ENCODE measurements at places on chromosomes 11 and 22.

DNA sequence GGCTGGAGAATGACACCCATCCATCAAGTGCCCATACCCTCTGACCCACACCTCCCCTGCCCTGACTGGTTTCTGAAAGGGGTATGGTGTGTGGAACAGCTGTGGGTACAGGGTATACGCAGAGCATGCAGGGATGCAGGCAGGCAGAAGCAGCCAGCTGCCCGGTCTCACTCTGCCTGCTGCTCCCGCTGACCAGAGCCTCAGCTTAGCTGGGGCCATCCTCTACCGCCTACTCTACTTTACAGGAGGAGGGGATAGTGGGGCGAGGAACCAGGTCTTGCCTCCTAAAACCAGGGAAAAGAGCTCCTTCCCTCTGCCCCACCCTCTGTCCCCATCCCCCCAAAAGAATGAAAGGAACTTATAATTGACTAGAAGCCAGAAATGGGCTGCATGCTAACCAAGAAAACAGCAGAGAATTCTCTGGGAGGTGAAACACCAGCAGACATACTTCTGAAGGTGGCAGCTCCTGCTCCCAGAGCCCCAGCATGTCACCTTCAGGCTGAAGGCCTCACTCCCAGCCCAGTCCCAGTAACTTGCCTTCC lies 13.0 kb upstream of the CHRM4 start:
- DNase-seq: no peak

- no peak for DNase-seq
Measured at GRCh38 chr11:20117291-20117690, 43.0 kb downstream of the DBX1 start.

GRCh38 chr11:130145975-130146776 lies 13.4 kb upstream of the ST14 start:
- no peak for DNase-seq

- DNase-seq: no peak
Measured at GRCh38 chr22:47369431-47370015, 607.1 kb downstream of the TBC1D22A start.

- no peak for DNase-seq
Measured at GRCh38 chr11:111531687-111532364, 8.7 kb upstream of the LAYN start.

- peak; percentile 37 for DNase-seq
Measured at GRCh38 chr11:134014511-134014910, 54.4 kb upstream of the JAM3 start.

DNA sequence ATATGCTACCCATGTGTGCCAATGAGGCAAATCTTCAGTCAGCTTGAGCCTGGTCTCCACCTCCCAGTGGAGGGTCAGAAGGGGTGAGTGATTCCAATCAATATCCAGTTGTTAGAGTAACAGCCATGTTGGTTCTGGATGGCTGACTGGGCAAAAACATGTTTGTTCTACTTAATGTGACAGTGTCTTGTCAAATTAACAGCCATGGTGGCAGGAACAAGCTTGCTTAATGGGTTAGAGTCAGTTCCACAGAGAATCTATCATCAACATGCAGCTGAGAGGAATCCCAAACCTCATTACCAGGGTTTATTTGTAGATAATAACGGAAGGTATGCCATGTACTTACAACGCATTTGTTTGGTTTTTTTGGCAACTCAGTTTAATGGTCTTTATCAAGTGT lies 133.2 kb downstream of the SLC17A6 start:
- no peak for DNase-seq

DNA sequence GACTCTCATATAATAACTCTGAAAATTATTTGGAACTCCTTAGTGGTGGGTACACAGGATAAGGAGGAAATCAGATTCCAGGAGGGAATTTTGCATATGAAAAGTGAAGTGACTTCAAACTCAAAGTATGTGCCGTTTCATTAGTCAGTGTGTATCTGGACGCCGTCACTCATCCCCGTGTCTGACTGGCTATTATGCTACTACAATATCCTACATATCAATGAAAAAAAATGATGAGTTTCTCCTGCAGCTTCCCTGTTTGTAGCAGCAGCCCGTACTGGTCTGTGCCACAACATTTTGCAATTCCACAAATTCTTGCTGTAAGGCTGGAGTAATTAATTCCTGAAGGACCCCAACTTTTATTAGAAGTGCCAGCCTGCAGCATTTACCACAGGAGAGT lies 16.5 kb downstream of the WT1 start:
- no peak for DNase-seq

GRCh38 chr11:100941033-100941432 lies 188.6 kb downstream of the PGR start:
- DNase-seq: no peak

Data from NCI-H2107 (cell line).